ENCODE measurements at places on chromosomes 6 and 20.
A peak's percentile ranks its signal among the peaks of the same experiment; 100 is the strongest.

- DNase-seq: no peak
These were observed 108.3 kb downstream of the TNFAIP3 start for GRCh38 chr6:137975188-137975940.

GRCh38 chr20:32538526-32538939 is 46.6 kb downstream of the NOL4L start:
- peak; percentile 44 for DNase-seq

GRCh38 chr6:51818520-51819022 is 268.8 kb downstream of the PKHD1 start:
- no peak for DNase-seq

DNA sequence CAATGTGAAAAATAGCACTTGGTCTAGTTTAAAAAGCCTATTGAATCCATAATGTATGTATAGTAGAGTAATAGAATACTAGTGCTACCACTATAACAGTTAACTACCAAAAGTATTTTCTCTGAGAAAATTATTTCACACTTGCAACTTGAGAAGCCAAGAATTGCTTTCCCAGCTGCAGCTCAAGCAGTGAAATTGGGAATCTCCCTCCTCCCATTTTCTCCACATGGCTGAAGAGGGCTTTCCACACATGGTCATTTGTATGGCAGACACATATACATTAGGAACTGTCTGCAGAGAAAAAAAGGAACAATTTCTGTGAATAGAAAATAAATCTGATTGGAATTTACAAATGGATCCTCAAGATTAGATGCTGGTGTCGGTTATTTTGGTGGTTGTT is 34.5 kb downstream of the TOMM6 start:
- DNase-seq: no peak

DNA sequence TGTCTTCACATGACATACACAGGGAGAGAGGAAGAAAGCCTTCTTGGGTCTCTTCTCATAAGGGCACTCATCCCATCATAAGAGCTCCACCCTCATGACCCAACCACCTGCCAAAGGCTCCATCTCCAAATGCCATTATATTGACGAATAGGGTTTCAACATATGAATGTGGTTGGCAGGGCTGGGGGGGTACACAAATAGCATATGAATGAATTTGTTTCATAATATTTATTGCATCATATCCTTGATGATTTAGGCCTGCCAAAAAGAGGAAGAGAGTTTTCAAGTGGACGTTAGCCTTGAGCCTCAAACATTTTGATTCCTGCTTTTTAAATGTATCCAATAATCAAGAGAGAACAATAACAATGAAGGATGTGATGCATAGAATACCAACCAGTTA is 26.2 kb upstream of the OPRM1 start:
- no peak for DNase-seq

DNA sequence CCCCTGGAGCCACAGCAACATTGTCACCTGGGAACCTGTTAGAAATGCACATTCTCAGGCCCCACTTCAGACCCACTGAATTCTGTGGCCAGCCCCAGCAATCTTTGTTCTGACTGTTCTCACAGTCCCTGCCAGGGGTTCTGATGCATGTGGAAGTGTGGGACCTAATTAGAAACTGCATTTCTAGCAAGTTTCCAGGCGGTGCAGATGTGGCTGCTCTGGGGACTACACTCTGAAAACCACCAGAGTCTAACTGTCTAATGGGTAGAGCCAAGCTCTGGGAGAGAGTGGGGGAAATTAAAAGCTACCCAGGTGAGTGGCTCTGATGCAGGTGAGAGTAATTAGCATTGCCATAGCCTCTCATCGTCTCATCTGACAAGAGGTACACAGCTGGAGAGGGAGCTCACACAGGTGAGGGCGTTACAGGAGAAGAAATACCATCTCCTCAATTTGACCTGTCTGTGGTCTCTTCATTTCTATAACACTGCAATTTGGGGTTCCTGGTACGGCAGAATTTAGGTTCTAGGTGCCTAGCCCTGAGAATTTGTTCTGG is 66.0 kb downstream of the SNX5 start:
- DNase-seq: no peak

DNA sequence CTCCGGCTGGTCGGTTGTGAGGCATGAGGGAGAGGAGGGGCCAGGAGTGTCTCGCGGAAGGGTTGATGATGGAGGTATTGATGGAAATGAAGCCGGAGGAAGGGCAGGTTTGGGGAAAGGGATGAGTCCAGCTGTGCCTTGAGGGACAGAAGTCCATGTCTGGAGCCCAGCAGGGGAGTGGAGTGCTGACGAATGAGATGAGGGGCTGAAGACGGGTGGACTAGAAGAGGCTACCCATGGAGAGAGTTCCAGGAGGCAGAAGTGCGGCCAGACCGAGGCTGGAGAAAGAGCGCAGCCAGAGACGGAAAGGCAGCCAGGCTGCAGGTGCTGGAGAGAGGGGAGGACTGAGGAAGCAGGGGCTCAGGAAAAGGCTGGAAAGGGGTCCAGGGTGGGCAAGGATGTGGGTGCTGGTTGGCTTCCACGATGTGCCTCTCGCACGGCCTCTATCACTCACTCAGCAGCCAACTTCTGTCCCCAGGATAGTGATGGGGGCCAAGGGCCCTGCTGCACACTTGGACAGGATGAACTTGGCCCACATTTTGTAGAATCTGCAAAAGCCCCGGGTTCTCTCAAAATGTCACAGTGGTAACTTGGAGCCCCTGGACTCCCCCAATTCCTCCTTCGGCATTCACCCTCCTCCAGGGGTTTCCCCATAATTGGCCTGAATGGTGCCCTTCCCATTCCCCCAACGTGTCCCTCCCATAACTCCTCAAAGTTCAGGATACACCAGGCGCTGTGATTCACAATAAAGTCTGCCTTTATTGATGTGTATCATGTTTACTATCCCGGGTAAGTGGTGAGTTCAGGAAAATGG is 627 bp upstream of the EIF6 start:
- no peak for DNase-seq

DNA sequence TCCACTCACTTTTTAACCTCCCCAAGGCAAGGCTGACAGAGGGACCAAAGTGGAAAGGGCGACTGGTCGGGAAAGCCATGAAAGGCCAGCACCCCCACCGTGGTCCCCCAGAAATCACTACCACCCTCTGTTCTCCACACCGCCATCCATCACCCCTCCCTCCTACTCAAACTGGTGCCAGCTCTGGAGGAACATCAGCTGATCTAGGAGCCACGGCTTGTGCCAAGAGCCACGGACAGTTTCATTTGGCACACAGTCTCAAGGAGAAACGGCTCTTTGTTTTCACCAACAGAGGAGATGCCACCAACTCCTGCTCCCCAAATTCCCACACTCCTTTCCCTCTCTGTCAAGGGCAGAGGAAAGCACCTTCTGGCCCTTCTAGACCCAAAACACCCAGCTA is 26.0 kb downstream of the TBC1D7 start:
- no peak for DNase-seq

DNA sequence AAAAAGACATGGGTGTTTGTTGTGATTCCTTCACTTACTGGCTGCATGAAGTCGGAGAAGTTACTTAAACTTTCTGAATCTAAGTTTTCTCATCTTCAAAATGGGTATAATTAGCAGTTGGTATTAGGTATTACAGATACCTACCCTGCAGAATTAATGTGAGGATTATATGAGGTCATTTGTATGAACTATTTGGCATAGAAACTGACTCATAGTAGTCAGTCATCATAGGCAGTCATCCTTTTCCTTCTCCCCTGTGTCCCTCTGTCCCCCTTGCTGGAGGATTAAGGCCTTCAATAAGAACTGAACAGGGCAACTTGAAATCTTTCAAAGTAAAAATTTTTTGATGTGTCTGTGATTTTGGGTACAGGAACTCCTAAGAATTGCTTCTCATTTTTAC is 26.3 kb downstream of the RALGAPB start:
- DNase-seq: no peak

DNA sequence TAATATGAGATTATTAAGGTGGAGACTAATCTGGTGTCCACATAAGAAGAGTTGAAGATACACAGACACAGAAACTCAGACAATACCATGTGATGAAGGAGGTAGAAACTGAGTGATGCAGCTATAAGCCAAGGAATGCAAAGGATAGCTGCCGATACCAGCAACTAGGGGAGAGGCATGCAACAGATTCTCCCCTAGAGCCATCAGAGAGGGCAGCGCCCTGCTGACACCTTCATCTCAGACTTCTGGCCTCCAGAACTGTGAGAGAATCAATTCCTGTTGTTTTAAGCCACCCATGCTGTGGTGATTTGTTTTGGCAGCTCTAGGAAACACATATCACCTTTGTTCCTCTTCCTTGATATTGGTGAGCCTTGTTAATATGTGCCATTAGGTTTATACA is 41.5 kb downstream of the STXBP5 start:
- DNase-seq: no peak

DNA sequence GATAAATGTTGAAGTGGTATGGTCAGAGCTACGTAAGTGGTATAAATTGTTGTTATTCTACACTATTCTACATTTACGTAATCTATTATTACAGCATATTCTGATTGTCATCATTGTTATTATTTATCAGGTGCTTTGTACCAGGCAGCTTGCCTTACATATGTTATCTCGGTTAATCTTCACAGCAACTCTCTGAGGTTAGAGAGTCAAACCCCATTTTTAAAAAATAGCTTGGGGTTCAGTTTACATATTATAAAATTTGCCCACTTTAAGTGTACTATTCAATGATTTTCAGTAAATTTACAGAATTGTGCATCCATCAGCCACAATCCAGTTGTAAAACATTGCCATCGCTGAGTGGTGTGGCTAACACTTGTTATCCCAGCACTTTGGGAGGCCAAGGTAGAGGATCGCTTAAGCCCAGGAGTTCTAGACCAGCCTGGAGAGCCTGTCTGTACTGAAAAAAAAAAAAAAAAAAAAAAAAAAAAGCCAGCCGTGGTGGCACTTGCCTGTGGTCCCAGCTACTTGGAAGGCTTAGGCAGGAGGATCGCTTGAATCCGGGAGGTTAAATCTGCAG is 35.5 kb downstream of the PPP1R16B start:
- no peak for DNase-seq

DNA sequence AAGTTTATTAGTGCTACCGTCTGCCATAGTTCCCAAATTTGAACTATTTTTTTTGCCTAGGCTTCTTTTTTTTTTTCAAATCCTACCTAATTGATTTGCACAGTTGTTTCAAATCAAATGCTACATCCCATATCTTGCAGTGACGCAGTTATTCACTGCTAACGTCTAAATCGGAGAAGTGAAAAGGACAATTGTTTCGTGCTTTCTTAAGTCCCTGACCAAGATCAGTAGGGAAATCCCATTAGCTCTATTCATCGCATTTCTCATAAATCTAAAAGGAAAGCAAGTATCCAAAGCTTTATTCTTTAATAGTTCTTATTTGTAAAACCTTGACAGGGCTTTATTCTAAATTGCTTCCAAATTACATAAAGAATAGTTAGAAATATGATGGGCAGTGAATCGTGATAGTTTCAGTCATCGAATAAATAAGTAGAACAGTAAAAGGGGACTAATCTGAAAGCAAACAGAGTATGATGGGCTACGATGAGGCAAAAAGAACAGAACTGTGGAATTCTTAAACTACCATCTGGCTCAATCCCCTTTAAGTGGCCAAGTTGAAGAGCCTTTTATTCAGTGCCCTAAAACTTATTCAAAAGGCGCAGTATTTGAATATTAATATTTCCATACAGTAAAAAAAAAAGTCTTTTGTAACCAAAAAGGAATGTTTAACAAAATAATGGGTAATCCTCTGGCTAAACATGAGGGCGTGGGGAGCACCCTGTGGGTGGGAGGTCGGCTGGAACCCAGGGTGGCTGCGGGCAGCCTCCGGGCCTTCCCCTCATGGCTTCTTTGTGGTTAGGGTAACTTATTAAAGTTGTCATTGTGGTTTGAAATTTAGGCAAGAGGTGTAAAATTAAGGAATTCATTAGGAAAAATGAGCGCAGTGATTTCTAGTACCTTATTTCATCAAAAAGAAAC is 3.0 kb upstream of the ARID1B start:
- DNase-seq: no peak
